Ecto neural progenitor cell (in vitro differentiated cells): ENCODE measurements at places on chromosomes 12 and 14.

GRCh38 chr12:60803147-60803546 lies 1207.3 kb downstream of the SLC16A7 start:
- no peak for DNase-seq

DNA sequence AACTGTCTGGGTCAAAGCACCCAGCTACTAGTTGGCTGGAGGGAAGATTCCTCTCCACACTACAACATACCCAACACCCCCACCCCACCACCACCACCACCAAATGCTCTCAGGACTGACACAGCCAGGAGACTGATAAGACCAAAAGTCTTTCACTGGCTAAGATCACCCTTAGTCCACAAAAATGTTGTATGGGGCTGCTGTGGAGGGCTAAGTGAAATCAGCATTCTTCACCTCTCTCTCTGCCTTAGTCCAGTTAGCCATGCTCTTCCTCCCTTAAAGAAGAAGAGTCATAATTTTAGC lies 106.2 kb downstream of the NUAK1 start:
- DNase-seq, result no peak

DNA sequence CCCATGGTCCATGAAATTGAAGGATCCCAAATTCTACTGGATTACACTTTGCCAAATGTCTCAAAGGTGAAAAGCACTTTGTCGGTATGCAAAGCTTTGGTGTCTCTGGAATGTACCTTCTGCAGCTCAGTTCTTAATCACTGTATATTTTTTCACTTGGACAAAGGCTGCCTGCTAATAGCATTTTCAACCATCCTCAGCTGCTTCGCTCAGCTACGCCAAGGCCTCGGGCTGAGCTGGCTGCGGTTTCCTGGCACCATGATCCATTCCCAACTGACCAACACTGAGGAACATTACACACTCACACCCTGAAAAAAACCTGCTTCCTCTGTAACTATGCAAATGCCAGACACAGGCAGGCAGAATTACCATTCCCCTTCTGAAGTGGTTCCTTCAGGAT lies 335.2 kb downstream of the DPF3 start:
- no peak for DNase-seq

DNA sequence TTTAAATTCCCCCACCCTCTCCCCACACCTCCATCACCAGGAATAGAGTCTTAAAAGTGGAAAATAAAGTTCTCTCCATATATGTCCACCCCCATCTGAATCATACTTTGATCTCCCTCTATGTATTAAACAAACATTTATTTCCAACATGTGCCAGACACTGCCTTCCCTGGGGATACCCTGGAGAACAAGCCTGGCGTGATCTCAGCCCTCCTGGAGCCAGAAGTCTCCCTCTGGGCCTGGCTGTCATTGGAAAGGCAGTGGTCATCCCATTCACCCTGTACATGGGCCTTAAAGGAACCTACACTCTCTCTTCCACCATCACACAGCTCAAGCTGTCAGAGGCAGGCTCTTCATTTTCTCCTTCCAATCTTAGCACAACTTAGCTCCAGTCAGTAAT lies 143.6 kb downstream of the EMP1 start:
- DNase-seq, result no peak

DNA sequence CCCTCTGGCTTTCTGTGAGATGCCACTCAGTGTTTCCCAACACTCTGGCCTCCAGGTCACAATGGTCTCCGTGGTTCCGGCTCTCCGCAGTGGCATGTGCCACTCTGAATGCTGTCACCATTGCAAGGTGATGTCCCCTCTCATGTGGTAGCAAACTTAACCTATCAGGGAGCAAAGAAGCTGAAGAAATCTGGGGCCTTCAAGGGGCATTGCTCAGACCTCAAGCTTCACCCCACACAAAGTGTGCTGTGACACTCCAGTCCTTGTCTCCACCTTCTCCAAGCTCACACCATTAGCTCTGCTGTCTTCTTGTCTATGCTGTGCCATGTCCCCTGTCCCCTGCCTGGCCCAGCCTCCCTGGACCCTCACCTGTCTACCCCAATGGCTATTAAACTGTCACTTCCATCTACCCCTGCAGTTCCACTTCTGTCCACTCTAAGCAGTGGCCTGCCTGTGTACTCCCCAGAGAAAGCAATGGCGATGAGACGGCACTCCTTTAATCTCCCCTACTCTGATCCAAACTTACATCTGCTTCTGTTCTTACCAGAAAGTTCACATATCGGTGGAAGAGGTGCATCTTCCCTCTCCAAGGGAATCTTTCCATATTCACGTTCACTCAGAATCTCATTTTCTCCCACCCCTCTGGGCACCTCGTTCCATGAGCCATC lies 93.7 kb downstream of the DHRS2 start:
- no peak for DNase-seq

- DNase-seq, result no peak
Observed at GRCh38 chr12:79885911-79886490, 48.9 kb downstream of the PPP1R12A start.

DNA sequence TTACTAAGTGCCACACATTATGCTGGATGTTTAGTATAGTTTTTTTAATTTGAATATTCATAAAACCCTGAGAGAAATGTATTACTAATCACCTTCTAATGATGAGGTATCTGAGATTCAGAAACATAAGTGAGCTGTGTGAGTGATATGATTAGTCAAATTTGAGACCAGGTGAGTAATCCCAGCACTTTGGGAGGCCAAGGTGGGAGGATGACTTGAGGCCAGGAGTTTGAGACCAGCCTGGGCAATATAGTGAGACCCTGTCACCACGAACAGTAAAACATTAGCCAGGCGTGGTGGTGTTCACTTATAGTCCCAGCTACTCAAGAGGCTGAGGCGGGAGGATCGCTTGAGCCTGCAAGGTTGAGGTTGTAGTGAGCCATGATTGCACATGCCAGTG lies 438.4 kb downstream of the RAD51B start:
- no peak for DNase-seq

DNA sequence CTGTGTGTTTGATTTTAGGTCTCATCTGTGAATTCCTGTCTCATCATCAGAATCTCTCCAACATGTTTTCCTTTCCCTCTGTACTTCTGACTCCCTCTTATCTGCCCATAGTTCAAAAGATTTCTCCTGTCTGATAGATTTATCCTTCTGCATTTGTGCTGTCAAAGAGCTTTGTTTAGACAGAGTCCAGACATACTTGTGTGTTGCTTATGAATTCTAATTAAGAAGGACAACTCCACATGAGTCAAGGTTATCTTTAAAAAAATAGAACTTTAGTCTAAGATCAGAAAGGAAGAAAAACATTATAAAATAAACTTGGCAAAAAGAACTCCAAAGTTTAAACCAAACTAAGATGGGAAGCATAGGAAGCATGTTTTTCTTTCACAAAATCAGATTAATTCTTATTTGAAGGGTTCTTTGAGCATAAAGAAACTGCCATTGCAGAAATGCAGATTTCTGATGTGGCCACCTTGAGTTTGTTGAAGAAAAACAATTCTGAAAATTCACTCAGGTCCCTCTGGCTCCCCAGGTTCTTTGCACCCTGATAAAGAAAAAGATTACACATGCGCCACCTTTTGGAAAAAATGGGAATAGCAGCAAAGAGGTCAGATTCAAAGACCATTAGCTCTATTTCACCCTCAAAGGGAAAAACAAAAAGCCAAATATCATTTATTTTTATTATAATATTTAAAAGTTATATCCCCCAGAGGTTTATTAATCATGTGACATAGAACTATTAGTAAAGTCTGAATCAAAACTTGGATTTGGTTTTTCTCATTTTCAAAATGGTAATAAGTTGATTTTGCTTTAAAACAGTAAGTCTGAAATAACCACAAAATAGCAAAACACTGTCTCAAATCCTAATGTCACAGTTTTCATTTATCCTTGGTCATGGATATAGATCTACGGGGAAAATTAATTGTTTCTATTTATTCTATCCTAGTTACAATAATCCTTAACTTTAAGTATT lies 143.7 kb upstream of the DCN start:
- DNase-seq, result peak; percentile 53

DNA sequence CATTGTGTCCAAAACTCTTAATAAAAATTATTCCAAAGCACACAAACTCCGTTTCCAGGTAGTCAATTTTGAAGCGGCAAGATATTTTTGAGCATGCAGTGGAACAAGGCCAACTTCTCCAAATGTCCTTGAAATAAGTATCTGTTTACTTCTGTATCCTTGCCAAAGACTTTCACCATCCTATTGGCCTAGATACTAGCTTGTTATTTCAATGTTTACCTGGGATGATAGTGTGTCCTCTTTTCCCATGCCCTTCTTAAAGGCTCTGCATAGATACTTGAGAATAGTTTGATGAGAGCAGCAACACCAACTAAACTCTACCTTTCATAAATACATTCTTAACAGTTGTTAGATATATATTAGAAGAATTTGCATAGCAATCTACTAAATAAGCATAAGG lies 160.9 kb downstream of the KCNC2 start:
- DNase-seq, result no peak

DNA sequence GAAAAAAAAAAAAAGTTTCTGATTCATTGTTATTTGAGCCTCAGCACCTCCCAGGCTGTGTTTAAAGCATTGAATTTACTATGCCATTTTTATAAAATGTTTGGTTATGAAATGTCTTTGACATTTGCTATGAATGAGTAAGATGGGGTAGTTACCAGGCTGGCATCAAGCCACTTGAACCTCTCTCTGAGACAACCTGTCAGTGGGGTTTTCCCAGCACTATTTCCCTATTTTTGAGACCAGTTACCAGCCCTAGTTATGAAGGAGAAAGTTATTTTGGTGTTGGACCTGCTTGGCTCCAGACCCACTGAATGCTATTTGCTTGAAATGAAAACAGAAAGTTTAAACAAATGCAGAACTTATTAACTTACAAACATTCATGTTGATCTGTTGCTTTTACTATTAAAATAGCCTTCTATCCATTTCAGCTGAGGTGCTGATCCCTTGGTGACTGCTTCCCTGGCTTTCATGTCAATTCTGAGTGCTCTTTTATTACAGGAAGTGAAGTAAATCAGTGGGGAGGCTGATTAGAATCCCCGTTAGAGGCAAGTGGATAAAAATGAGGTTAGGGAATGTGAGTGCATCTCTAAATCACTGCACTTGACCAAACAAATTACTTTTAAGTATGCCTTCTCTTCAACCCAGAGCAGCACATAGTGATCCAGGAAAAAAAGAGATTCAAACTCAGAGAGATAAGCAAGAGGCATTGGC lies 37.8 kb downstream of the LLPH start:
- DNase-seq, result no peak

DNA sequence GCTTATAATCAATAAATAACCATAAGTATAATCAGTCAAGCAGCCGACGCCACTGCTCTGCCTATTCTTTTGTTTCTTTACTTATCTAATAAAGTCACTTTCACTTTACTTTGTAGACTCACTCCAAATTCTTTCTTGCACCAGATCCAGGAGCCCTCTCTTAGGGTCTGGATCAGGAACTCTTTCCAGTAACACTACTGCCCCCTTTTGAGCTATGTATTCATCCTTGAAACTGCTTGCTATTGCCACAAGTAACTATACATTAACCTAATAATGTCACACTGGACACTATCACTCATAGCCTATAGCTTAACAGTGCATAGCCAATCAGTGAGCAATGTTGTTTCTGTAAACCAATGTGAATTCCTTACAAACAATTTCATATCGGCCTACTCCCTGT lies 2.8 kb upstream of the NID2 start:
- no peak for DNase-seq

- DNase-seq, result no peak
Observed at GRCh38 chr12:503111-503761, 43.5 kb downstream of the B4GALNT3 start.

DNA sequence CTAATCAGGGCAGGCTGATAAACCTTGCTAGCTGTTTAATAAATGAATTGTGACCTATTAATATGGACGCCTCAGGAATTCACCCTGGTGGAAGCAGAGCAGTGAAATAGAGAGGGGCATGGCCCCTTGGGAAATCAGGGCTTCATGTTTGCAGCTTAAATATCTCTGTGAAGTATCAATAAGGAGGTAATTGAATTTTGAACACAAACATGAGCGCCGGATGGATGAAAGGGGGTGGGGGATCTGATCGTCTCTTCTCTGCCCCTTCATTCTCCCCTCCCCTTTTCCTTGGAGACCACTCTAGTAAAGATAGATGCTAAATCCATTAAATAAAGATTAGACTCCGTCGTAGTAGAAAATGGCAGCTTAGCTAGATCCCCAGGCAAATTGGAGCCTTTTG lies 70.5 kb downstream of the LIN52 start:
- no peak for DNase-seq

- no peak for DNase-seq
Observed at GRCh38 chr12:124655698-124656516, 88.5 kb upstream of the NCOR2 start.

- no peak for DNase-seq
Observed at GRCh38 chr12:38113991-38114390, 202.6 kb upstream of the ALG10B start.

DNA sequence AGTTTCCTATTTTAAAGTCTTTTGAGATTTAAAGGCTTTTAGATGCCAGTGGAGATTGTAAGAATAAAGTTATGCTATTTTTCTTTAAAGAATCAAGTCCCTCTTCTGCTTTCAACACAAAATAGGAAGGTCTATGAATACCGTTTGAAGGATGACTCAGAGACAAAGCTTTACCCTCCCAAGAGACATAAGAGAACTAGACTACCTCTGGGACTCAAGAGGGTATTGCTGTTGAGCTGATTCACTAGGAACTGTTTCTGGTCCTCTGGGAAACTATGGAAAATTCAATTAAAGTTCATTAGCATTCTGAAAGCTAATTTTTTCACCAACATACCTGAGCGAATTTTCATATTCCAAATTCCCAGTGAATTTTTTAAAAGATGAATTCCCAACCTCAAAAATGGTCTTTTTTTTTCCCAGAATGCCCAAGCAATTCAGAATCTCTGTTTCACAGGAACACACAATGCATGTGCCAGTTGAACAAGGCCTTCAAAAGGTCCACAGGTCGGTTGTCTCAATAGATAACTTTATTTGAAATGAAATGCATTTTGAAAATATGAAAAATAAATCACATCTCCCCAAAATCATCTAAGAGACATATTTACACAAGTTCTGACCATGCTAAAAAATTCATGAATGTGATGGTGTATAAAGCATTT lies 6.5 kb downstream of the PHLDA1 start:
- DNase-seq, result no peak

DNA sequence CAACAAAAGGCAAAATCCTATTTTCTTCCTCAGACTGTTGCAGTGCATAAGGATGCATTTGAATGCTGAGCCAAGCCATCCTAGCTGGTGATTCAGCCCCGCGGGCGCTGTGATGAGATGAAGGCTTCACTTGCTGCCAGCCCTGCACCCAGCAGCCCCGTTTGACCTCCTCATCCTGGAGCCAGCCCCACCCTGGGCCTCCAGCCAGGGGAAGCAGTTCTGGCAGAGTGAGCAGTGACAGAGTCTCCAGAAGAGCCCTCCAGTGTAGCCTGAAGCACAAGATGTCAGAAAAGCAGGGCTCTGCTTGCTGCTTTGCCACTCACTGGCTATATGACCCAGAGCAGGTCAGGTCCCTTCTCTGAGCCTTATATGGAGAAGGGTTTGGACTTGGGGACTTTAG lies 96.2 kb upstream of the HSPB8 start:
- DNase-seq, result peak; percentile 55
